Psoas muscle (tissue), 8 donors: ENCODE measurements at places on chromosomes 1 and 21. TPM values are rescaled to one million over a fixed set of nuclear protein-coding genes. Genes with fewer than 3 reads are reported as not detected.

DNA sequence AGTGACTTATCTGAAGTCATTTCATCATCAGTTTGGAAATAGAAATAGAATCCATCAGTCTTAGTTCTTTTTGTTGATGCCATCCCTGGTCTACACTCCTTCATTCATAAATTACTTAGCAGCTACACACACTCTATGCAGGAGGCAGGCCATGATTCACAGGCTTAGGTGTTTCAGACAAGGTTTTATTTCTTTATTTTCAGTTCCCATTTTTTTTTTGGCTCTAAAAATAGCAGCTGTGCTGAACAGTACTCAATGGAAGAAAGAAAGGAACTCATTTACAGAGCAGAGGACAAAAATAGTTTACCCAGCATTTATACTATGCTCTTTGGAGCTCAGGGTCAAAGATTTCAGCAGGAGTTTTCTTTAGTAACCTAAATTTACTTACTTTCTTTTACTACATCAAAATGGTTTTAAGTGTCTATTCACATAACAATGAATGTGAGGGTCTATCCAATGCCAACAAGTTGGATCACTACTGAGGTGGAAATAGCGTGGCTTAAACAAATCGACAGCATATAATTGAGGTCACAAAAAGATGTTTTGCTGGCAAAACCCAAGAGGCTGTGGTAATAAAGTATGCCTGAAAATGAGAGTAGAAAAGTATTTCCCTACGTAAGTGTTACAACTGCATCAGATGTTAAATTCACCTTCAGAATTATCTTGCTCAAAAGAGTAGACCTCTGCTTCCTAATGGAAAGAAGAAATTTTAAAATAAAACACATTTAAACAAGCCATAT lies 7.7 kb downstream of the KRTAP19-8 start:
- DNase-seq, result no peak
- no peak overlapping the region for H3K4me3 ChIP-seq
- H3K4me1 ChIP-seq, result no peaks in the 10 kb centered on the region
- H3K27me3 ChIP-seq, result no peaks in the 10 kb centered on the region
- no peak overlapping the region for H3K27ac ChIP-seq

GRCh38 chr21:46397211-46397905 lies 61.3 kb upstream of the DIP2A start:
- H3K27ac ChIP-seq, result peak overlapping the region; percentile 92
- peaks cover 23% of the 10 kb centered on the region for H3K4me1 ChIP-seq
- peaks cover 3% of the 10 kb centered on the region for H3K36me3 ChIP-seq
- H3K4me3 ChIP-seq, result no peak overlapping the region

DNA sequence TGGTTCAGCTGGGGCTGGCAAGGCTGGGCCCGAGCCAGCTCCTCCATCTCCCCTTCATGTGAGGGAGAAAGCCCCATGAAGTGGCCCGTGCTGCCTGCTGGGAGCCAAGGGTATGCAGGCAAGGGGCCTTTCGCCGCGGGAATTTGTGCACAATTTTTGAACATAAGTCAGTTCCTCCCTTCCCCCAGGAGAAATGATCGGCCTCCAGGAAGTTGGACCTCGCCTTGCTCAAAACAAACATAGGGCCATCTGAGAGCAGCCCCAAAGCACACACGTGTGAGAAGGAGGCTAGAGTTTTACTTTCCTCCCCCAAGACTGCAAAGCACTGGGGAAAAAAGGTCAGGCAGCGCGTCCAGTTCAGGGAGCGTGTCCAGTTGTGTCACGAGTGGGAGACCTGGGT lies 64.7 kb downstream of the PRDM16 start:
- H3K27me3 ChIP-seq, result no peaks in the 10 kb centered on the region
- no peak overlapping the region for H3K27ac ChIP-seq
- DNase-seq, result no peak
- H3K4me1 ChIP-seq, result no peaks in the 10 kb centered on the region
- H3K36me3 ChIP-seq, result no peaks in the 10 kb centered on the region

GRCh38 chr1:208245185-208245705 lies 1.1 kb upstream of the PLXNA2 start:
- no peaks in the 10 kb centered on the region for H3K27me3 ChIP-seq
- peak; percentile 86 for DNase-seq
- H3K4me3 ChIP-seq, result peak overlapping the region; percentile 84
- H3K36me3 ChIP-seq, result no peaks in the 10 kb centered on the region
- H3K4me1 ChIP-seq, result peaks cover 25% of the 10 kb centered on the region

- H3K36me3 ChIP-seq, result no peaks in the 10 kb centered on the region
- no peak for DNase-seq
- no peak overlapping the region for H3K27ac ChIP-seq
- no peak overlapping the region for H3K4me3 ChIP-seq
- no peaks in the 10 kb centered on the region for H3K27me3 ChIP-seq
- no peaks in the 10 kb centered on the region for H3K4me1 ChIP-seq
Measured at GRCh38 chr21:46314441-46315020, 9.1 kb downstream of the C21orf58 start.

DNA sequence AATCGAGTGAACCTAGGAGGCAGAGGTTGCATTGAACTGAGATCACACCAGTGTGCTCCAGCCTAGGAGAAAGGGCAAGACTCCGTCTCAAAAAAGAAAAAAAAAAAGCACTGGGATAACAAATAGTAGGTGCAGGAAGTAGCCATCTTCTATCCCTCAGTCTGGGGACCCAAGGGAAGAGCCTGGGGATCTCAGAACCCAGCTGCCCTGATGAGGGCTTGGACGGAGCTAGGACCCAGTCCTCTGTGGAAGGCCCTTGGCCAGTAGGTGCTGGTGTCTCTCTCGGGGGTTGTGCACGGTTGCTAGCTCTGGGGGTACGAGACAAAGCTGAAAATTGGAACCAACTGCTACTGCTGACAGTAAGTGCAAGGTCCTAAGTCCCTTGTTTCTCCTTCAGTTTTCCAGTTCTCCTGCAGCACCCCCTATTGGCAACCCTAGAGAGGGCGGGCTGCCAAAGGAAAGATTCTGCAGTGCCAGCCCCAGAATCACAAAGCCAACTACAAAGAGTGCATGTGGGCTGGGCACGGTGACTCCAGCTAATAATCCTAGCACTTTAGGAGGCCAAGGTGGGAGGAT lies 57.6 kb upstream of the KIF1B start:
- peaks cover 17% of the 10 kb centered on the region for H3K4me1 ChIP-seq
- no peaks in the 10 kb centered on the region for H3K27me3 ChIP-seq
- H3K36me3 ChIP-seq, result no peaks in the 10 kb centered on the region
- peak overlapping the region; percentile 86 for H3K27ac ChIP-seq
- no peak overlapping the region for H3K4me3 ChIP-seq

DNA sequence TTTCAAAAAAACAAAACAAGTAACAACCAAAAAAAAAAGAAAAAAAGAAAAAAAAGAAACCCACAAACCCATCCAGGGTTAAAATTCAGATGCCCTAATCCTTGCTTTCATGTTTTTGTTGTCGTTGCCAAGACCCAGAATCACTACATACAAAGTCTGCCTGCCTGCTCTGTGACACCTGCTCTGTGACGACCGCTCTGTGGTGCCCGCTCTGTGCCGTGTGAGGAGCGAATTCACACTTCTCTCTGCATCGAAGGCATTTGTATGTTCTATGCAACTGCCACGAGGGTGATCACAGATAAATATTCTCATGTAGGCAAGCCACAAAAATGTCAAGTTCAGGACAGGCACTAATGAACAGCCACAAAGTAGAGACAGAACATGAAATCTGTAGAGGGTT lies 178.6 kb downstream of the SLC45A1 start:
- DNase-seq, result no peak
- peaks cover 49% of the 10 kb centered on the region for H3K4me1 ChIP-seq
- no peak overlapping the region for H3K4me3 ChIP-seq
- peaks cover 3% of the 10 kb centered on the region for H3K36me3 ChIP-seq

The CHIT1 gene
- not detected for total RNA-seq

The IVL gene
- not detected for total RNA-seq

The DENND2C gene
- 12.6 TPM for total RNA-seq

The FOXJ3 gene
- 53.1 TPM for total RNA-seq

The SPAG17 gene
- not detected for total RNA-seq

The GPR161 gene
- total RNA-seq, result 2.6 TPM
